ENCODE measurements at places on chromosomes 5 and 9.

DNA sequence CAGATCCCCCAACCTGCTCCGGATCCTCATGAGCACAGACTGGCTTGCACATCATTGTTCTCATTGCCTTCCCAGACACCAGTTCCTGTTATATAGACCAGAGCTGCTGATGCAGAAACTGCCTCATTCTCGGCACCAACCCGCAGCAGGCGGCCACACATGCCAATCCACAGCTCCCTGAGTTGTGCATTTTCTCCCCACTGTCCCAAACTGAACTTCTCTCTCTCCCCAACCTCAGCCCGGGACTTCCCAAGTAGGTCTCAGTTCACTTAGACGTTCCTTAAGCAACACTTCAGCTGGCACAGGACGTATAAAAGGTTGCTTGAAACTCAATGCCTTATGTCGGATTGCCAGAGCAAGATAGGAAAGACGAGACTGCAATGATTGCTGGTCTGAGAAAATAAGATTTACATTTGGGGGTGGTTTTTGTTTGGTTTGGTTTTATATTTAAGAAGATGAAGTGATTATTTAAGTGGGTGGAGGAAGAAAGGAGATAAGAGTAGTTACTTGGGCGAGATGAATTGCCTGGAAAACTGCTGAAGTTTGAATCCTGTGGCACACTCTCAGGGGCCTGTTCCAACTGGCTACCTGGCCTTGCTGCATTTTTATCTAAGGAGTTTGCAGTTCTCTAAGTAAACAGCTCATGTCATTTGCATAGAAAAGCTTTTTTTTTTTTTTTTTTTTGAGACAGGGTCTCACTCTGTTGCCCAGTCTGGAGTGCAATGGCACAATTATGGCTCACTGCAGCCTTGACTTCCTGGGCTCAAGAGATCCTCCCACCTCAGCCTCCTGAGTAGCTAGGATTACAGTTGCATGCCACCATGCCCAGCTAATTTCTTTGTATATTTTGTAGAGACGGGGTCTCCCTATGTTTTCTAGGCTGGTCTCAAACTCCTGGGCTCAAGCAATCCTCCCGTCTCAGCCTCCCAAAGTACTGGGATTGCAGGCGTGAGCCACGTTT lies 155.4 kb downstream of the GOLPH3 start:
- no peak for DNase-seq

- DNase-seq: no peak
Observed at GRCh38 chr9:92173318-92173717, 58.1 kb upstream of the SPTLC1 start.

GRCh38 chr9:112933696-112934095 lies 43.0 kb upstream of the SLC46A2 start:
- DNase-seq: no peak

GRCh38 chr5:9425710-9426109 lies 120.2 kb downstream of the SEMA5A start:
- no peak for DNase-seq

DNA sequence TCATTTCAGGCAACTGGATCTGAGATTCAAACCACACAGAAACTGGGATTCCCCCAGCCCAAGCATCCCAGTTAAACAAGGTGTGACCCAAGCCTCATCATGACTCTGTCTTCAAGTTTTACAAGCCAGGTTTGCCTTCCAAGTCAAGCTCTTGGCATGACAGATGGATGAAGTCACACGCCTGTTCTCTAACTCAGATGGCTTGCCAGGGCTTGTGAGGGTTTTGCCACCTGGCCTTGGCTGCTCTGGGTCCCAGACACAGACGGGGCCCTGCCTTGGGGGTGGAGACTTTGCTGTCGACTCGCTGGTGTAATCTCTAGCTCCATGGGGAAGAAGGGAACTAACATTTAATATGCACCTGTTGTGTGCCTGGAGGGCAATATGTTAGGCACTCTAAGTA lies 95.8 kb upstream of the RARS1 start:
- DNase-seq: no peak

GRCh38 chr9:110923601-110924000 lies 114.7 kb downstream of the LPAR1 start:
- no peak for DNase-seq

DNA sequence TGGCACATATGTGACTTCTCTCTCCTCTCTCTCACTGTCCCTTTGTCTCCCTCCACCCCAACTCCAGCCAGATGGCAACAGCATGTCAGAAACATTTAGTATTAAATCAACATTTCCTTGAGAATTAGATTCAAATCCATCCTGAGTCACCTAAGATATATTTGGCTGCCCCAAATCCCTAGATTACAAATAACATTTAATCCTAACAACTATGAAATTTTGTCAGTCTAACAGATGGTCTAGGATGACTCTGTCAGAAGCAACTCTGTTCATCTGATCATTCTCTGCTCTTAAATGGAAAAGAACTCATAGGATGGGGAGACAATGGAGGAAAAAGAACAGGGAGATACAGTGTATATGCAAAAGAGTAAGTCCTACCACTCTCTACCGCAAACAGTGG lies 201.2 kb downstream of the TSSK1B start:
- DNase-seq: no peak

DNA sequence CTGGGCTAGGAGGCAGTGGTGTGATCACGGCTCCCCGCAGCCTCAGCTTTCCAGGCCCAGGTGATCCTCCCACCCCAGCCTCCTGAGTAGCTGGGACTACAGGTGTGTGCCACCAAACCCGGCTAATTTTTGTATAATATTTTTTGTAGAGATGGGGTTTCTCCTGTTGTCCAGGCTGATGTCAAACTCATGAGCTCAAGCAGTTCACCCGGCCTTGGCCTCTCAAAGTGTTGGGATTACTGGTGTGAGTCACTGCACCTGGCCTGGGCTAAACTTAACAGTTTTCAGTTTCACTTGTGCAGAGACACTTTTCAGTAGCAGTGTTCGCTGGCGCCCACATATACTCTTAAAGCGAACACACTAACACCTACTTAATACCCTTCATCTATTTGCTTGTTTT lies 205.6 kb upstream of the ZNF608 start:
- no peak for DNase-seq

- no peak for DNase-seq
Observed at GRCh38 chr9:122367774-122368460, 2.9 kb upstream of the PTGS1 start.

GRCh38 chr5:171766875-171767274 lies 18.7 kb upstream of the SMIM23 start:
- DNase-seq: no peak

DNA sequence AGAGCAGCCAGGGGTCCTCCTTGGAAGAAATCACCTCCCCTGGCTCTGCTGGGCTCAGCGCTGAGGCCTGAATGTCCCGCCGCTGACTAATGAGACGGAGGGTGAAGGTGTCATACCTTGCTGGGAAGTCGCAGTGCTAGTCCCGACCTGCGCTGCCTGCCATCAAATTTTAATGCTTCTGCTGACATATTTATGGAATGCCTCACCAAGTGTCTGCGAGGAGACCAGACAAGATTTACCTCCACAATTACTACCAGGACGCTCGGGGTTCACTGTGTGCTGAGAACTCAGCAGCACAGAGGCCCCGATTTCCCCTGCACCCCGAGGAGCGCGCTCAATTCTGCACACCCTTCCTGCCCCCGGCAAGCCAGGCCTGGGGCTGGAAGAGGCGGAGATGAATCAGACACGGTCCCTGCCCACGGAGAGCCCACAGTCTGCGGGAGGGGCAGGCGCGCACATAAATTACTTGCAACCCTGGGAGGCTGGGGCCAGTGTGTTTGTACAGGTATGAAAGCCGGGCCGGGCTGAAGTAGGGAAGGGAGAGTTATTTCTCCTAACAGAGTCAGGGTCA lies 175.2 kb downstream of the PAX5 start:
- no peak for DNase-seq

DNA sequence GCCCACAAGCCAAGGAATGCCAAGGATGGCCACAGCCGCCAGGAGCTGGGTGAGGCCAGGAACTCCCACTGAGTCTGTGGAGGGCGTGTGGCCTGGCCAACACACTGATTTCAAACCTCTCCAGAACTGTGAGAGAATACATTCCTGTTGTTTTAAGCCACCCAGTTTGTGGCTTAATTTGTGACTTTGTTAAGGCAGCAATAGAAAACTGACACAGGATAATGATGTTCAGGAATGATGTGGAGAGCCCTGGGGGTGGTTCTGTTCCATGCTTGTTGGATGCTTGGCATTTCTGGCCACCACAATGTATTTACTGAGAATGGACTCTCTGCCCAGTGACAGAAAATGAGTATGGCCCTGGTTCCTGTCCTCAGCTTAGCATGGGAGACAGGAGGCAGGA lies 82.8 kb downstream of the DAP start:
- no peak for DNase-seq

Measured in NCI-H187 (cell line).